AG04449 (cell line): ENCODE measurements at places on chromosomes 11 and 22.

GRCh38 chr11:33952805-33953204 is 60.9 kb upstream of the LMO2 start:
- DNase-seq = no peak

DNA sequence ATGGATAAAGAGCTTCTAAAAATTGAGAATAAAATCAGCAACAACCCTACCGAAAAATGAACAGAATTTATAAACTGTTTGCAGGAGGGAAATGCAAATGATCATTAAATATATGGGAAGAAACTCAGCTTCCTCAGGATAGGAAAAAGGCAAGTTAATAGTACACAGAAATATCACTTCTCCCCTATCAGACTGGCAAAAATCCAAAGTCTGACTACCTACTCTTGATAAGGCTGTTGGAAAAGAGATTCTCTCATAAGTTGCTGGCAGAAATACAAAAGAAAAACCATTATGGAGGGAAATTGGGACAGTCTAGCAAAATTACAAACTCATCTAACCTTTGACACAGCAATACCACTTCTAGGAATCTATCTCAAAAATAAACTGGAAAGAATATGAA is 100.9 kb upstream of the LDLRAD3 start:
- DNase-seq = no peak

DNA sequence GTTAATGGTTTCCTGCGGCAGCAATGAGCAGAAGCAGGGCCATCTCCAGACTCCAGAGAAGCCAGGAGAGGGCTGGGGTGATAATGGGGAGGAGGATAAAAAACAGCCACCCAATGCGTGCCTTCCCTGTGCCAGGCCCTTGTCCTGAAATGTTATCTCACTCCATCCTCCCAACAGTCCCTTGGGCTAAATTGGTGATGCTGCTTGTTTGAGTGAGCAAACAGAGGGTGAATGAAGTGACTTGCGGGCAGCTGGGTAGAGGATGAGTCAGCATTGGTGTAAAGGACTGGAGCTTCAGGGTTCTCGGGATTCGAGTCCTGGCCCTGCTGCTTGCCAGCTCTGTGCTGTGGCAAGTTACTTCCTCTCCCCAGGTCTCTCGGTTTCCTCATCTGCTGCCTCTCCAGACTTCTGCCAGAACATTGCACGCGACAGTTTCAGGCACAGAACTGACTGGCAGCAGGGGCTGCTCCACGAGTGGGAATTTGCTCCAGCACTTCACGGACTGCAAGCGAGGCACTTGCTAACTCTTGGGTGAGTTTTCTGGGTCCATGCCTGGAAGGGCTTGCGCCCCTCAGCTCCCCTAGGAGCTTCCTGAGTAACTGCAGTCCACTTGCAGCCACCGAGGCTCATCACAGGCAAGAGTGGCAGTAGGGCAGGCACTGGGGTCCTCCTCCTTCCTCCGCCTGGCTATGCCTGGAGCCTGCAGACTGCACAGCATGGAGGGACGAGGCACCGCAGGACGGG is at the start of gene P2RY6:
Gene P2RY6, plus strand, starts transcription at position 403 of the 744 bp plus-strand sequence. CDS start 24,181 bp downstream, outside the sequence.
- DNase-seq = peak; percentile 16

- no peak for DNase-seq
Measured at GRCh38 chr22:23179381-23180299, 669 bp upstream of the BCR start.

DNA sequence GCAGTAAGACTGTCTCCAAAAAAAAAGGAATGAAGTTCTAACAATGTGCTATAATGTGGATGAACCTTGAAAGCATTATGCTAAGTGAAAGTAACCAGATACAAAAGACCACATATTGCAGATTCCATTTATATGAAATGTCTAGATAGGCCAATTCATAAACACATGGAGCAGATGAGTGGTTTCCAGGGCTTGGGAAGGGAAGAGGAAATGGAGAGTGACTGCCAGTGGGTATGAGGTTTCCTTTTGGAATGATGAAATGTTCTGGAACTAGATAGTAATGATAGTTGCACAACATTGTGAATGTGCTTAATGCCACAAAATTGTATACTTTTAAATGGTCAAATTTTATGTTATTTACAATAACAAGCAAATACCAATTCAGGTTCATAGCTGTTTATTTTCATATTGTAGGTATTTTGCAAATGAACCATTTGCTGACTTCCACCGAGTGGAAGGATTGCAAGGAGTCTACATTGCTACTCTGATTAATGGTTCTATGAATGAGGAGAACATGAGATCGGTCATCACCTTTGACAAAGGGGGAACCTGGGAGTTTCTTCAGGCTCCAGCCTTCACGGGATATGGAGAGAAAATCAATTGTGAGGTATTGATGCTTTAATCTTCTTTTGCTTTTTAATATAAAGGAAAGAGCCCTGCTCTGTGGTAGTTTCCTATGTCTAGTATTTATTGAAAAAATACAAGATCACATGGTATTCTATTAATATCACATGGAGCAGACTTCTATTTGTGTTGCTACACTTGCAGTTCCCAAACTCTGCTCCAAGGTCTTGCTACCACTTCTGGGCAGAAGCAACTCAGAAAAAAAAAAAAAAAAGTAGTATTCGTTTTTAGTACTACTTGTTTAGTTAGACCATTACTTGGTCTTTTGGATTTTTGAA is 67.7 kb upstream of the SORL1-AS1 start:
- DNase-seq = peak; percentile 53

DNA sequence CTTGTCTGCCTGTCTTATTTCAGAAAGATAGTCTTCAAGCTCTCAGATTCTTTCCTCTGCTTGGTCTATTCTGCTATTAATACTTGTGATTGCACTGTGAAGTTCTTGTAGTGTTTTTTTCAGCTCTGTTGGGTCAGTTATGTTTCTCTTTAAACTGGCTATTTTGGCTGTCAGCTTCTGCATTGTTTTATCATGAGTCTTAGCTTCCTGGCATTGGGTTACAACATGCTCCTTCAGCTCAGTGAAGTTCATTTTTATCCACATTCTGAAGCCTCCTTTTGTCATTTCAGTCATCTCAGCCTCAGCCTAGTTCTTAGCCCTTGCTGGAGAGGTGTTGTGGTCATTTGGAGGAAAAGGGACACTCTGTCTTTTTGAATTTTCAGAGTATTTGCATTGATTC is 15.5 kb upstream of the DEPDC7 start:
- DNase-seq = peak; percentile 69

DNA sequence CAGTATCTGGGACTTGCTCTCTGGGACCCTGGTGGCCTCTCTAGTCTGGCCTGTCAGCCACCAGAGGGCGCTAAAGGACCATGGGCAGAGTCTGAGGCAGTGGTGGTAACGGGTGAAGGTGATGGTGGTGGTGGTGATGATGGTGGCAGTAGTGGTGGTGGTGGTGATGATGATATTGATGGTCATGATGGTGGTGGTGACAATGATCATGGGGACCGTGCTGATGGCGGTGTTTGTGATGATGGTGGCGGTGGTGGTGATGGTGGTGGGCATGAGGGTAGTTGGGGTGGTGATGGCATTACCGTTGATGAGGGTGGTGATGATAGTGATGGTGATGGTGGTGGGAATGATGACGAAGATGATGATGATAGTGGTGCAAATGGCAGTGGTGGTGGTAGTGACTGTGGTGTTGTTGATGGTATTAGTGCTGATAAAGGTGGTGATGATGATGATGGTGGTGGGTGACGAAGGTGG is 16.0 kb downstream of the TRPM5 start:
- DNase-seq = no peak

DNA sequence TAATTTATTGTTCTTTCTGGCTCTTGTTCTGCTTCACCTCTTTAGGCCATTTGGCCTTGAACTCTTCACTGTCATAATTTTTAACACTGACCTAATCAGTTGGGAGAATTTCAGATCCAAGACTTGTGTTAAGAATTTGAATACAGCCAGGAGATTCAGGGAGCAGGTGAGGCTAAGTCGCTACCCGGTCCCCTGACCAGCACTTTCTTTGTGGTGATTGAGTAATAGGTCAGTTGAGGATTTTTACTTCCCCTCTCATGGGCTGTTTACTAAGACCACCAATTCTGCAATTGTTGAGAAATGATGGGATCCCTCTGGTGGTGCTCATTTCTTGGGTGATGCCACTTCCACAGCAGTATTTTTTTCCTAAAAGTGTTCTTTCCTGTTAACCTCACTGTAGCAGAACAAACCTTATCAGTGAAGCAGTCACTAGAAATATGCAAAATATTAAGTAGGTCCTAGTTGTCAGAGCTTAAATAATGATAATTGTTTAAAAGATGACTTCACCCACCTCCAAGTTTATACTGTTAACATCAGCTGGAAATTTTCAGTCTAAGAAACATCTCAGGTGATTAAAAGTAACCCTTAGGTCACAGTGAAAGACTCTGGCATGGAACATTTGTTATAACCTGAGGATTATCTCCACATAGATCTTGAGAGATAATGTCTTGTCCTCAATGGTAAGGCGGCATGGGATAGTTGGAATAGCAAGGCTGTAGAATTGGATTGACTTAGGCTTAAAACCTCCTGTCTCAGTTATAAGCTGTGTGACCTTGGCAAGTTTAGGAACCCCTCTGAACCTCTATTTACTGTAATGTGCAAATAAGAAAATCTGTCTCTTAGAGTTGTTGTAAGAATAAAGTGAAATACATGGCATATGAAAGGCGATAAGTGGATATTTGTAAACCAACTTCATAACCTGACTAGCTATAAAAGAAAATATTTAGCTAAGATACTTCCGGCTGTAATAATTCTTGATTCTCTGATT is 41.3 kb downstream of the POLD3 start:
- DNase-seq = no peak

DNA sequence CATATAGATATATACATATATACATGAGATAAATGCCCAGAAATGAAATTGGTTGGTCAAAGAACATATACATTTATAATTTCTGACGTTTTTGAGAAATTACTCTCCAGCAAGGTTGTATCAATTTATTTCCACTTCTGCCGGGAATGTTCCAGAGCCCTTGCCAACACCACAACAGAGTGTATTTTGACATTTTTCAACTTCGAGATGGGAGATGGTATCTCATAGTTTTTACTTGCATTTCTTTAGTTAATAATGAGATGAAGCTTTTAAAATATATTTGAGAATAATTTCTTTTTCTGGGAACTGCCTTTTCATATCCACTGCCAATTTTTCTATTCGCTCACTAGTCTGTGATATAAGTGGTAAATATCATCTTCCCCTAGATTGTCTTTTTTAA is 19.3 kb upstream of the CLMP start:
- no peak for DNase-seq

GRCh38 chr11:118838905-118839553 is 44.7 kb upstream of the CXCR5 start:
- no peak for DNase-seq
